ENCODE measurements at places on chromosomes 2 and 18.

- no peak for DNase-seq
Observed at GRCh38 chr2:146244131-146244530, 1600.7 kb upstream of the ACVR2A start.

DNA sequence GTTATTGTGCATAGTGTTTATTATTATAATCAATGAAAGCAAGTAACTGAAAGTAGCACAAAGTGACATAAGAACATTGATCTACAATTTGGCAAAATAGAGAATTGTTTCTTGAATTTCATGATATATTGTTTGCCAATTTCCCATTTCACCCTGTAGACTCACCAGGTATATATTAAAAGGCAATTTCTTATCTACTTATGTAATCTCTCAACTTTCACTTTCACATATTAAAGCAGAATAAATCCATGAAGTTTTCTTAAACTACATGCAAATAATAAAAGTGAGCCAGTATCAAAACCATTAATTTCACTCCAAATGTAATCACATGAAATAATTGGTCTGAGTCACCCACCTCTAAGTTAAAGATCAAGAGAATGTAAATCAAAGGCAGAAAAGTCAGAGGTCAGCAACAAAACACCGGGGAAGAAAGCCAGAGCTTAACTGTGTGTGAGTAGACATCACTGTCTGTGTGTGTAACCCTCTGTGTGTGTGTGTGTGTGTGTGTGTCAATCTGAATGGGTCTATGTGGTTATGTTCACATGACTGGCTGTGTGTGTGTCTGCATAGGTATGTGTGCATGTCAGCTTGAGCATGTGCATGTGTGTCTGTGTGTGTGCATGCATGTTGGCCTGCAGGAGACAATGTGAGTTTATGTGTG lies 44.1 kb downstream of the ZNF385B start:
- DNase-seq = no peak

DNA sequence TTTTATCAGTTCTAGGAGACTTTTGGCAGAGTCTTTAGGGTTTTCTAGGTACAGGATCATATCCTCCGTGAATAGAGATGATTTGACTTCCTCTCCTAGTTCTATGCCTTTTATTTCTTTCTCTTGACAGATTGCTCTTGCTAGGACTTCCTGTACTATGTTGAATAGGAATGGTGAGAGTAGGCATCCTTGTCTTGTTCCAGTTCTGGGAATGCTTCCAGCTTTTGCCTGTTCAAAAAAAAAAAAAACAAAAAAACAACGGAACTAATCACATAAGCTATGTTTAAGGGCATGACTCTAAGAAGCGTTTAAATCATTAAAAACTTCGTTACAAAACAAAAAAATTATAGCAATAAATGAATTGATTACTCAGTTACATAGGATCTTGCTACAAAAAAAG lies 145.7 kb downstream of the NUP35 start:
- no peak for DNase-seq

DNA sequence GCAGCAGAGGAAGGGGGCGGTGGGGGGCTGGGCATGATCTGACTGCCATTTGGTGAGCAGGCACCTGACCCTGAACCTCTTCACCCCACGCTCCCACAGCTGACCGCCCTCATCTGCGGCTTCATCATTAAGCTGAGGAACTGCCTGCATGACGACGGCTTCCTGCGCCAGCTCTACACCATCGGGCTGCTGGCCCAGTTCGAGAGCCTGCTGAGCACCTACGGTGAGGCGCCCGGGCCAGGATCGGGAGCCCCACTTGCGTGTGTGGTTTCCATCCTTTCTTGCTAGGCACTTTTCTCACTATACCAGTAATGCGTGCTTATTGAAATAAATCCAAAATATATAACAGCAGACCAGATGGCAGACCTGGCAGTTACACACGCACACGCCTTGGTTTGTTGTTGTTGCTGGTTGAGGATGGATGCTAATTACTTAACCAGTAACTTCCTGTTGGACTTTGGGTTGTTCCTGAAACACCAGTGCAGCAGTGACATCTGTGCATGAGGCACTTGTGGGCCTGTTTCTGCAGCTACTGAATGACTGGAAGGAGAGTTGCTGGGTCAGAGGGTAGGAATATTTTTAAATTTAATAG lies 43.7 kb downstream of the COA5 start:
- DNase-seq = no peak

- no peak for DNase-seq
Observed at GRCh38 chr2:45857275-45857609, 205.8 kb downstream of the PRKCE start.

GRCh38 chr18:463827-464541 lies 36.5 kb downstream of the COLEC12 start:
- no peak for DNase-seq

GRCh38 chr18:3594760-3595368 lies 144.9 kb downstream of the TGIF1 start:
- peak; percentile 56 for DNase-seq

- no peak for DNase-seq
Observed at GRCh38 chr2:88442473-88442872, 10.0 kb downstream of the FOXI3 start.

DNA sequence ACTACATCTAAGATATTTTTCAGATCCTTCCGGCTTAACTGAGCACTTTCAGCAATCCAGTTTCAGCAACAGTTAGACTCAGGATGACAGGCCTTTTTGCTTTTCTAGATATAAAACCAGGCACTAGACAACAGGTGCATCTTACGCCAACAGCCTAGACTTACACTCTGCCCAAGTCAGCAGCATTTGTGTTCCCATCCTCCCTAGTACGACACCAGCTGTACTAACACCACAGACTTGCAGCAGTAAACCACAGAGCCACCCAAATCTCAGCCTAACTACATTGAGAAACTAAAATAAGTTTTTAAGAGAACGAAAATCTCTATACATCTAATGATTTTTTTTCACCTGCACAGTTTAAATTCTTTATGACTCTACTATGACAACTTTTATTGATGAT lies 89.9 kb upstream of the DNMT3A start:
- no peak for DNase-seq

DNA sequence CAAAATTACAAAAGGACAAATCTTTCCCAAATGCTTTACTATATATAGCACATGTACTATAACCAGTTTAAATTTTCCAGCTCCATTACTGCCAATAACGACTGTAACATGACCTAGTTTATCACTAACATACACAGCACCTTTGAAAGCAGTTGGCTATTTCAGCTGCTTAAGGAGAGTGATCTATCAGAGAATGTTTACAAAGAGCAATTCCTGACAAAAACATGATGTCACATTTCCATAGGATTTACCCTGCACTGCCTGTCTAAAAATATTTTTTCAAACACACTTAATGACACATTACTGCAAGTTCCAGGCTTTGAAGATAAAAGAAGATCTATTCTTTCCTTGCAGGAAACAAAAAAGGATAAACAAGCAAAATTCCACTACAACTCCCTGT lies 40.6 kb downstream of the ZNF516 start:
- no peak for DNase-seq

DNA sequence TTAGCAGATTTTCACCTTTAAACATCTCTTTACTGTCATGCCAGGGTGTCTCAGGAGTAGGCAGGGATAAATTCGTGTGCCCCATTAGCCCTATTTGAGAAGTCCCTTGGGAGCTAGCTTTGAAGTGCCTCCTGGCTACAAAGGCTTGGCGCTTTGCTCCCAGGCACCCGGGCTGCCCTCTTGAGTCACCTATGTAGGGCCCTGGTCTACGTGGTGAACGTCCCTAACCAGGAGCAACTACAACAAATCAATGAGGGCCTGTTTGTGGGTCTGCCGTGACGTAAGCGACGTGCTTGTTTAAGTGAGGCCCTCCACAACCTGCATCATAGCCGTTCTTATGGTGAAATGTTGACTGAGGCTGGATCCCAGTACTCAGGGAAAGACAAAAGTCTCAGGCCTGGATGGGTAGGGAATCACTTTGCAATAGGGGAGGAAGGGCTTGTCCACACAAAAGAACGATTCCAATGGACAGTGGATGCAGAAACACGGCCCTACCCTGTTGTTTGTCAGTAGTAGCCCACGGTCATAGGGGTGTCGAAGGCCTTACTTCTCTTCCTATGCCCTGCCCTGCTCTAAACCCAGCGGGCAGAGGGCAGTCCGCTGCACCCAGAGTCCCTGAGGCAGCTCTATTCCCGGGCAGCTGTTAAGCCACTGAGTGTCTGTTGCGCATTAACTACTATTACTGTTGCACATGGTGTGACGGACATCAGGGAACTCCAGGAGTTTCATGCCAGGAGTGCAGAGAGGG lies 93.9 kb downstream of the INHBB start:
- DNase-seq = no peak

- no peak for DNase-seq
Observed at GRCh38 chr2:150374492-150374891, 113.0 kb downstream of the RND3 start.

- no peak for DNase-seq
Observed at GRCh38 chr2:240600451-240600961, 14.0 kb downstream of the CAPN10 start.

DNA sequence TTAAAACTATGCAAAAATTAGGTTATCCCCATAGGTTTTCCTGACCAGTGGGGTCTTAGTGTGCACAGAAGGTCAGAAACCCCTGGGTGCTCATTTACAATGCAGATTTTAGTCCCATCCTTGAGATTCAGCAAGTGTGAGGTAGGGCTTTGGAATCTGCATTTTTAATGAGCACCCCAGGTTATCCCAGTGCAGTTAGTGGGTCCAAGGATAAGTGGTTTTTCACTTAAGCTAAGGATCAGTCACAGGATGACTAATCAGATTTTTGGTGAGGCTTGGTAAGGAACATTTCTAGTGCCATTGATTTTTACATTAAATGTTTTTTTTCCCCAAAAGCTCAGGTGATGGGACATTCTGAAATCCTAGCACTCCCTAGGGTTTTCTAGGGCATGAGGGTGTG lies 50.7 kb upstream of the MGAT5 start:
- no peak for DNase-seq

DNA sequence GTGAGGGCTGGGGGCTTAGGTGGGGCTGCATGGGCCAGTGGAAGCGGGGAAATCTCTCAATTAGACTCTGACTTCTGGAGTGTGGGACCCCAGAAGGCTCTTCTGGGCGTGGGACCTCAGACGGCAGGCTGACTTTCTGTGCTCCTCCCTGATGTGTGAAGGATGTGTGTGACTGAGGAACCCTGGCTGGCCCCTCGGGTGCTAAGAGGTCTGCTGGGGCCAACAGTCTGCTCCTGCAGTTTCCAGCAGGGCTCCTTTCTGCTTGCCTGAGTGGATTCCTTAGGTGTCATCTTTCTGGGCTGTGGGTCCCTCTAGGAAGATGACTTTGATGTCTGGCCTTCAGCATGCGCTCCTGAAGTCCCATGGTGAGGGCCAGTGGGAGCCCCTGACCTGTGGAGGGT lies 167.5 kb downstream of the DYSF start:
- peak; percentile 1 for DNase-seq

- no peak for DNase-seq
Observed at GRCh38 chr18:40338284-40338683, 1616.8 kb upstream of the PIK3C3 start.

DNA sequence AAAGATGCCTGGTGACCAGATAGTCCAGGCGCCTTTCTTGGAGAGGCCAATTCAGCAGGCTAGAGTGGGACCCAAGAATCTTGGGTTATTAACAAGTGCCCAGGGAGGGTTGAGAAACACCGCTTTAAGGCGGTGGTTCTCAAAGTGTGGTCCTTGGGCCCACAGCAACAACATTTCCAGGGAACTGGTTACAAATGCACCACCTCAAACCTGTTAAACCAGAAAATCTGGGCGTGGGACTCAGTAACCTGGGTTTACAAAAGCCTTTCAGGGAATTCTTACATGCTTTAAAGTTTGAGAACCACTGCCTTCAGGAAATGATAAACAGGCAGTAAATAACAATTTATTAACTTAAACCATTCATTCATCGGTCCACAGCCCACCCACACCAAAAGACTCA lies 92.5 kb downstream of the SP3 start:
- DNase-seq = no peak

- peak; percentile 48 for DNase-seq
Observed at GRCh38 chr2:169768262-169768995, 30.2 kb upstream of the SSB start.

- peak; percentile 72 for DNase-seq
Observed at GRCh38 chr2:207711750-207712530, 500 bp downstream of the CCNYL1 start.

- DNase-seq = no peak
Observed at GRCh38 chr2:54880428-54880827, 157.0 kb downstream of the EML6 start.

DNA sequence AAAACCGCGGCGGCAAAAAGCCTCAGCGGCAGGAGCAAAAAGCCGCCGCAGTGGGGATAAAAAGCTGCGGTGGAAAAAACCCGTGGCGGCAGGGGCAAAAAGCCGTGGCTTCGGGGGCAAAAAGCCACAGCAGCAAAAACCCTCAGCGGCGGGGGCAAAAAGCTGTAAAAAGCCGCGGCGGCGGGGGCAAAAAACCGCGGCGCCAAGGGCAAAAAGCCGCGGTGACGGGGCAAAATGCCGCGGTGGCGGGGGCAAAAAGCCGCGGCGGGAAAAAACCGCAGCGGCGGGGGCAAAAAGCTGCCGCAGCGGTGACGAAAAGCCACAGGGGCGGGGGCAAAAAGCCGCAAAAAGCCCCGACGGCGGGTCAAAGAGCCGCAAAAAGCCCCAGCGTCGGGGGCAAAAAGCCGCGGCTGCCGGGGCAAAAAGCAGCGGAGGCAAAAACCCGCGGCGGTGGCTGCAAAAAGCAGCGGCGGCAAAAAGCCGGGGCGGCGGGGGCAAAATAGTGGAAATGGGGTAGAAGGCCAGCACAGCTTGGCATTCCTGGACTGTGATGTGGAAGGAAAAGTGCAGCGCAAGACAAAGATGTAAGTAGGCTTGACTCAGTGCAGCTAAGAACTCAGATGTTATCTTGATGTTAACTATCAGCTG lies 151.8 kb downstream of the ANKRD30BL start:
- DNase-seq = peak; percentile 2

- DNase-seq = peak; percentile 86
Observed at GRCh38 chr2:105545730-105546627, 147.1 kb upstream of the FHL2 start.

DNA sequence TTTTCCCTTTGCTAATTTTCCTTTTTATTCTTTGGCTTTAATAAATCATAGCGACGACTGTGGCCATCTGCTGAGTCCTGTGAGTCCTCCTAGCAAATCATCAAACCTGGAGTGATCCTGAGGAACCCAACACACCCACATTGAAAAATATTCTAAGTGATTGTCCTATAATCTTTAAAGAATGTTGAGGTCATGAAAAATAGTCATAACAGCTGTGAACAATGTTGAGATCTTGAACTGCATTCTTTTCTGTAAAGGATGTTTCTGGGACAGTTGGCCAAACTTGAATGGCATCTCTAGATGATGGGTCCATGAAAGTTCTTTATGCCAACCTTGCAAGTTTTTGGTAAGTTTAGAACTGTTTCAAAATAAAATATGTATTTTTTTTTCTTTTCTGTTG lies 53.2 kb upstream of the ADAM23 start:
- DNase-seq = no peak

DNA sequence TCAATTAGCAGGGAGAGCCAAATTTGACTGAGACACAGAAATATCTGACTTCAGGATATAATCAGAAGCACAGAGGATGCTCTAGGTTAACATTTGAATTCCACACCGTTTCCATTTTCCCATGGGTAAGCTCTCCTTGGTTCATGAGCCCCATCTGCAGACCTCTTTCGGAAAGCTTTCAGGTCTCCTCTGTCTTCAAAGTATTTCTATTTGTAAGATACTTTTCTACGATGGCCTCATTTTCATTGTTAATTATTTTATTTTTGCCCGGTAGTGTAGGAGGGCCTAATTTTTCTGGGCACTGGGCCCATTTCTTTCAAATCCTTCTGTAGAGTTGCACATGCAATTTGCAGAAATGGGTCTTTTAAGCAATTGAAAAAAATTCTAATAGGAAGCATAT lies 53.8 kb downstream of the LRPPRC start:
- no peak for DNase-seq
